ENCODE measurements at places on chromosomes 3 and 15.

- no peak for DNase-seq
These were observed 627.1 kb downstream of the ROBO1 start for GRCh38 chr3:79140708-79141107.

- DNase-seq = no peak
These were observed 211.9 kb upstream of the MRPL3 start for GRCh38 chr3:131714585-131715220.

DNA sequence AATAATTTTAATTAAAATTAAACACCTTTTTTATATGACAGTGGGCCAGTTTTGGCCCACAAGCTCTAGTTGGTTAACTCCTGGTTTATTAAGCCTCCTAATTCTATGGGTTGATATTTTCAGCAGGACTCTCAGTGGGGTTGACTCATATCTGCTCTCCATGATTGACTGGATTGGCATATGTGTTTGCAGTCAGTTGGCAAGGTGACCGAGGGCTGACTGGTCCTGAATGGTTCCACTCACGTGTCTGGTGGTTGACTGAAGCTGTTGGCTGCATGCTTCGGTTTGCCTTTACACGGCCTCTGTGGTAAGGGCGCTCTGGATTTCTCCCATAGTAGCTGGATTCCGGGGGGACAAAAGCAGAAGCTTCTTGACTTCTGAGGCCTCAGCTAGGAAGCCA is 65.3 kb upstream of the ZNF280D start:
- no peak for DNase-seq

- no peak for DNase-seq
These were observed 3.0 kb upstream of the ANKRD28 start for GRCh38 chr3:15800780-15801179.

Measured in BJ (cell line).